HepG2 (cell line): ENCODE measurements at places on chromosomes 2 and 18. TPM values are rescaled to one million over a fixed set of nuclear protein-coding genes. Genes with fewer than 3 reads are reported as not detected.

Gene PPP1R7
- polyA plus RNA-seq = 27.4 and 33.3 TPM in 2 replicates

Gene TXNDC9
- 25.9 and 35.2 TPM in 2 replicates for polyA plus RNA-seq

Gene FLACC1
- 0.51 and 0.59 TPM in 2 replicates for polyA plus RNA-seq

Gene GLB1L
- polyA plus RNA-seq = 6.2 and 7.3 TPM in 2 replicates

Gene SERPINB8
- polyA plus RNA-seq = 0.84 and 0.95 TPM in 2 replicates

Gene CAPN10
- 27.6 and 40.7 TPM in 2 replicates for polyA plus RNA-seq

Gene ITGB6
- not detected in 2 replicates for polyA plus RNA-seq

Gene GPR17
- polyA plus RNA-seq = not detected in 2 replicates
